ENCODE measurements at places on chromosomes 16 and 17.

- DNase-seq: no peak
Observed at GRCh38 chr16:28826141-28826540, 3.3 kb downstream of the ATXN2L start.

- DNase-seq: no peak
Observed at GRCh38 chr16:3252967-3253366, 3.5 kb downstream of the MEFV start.

DNA sequence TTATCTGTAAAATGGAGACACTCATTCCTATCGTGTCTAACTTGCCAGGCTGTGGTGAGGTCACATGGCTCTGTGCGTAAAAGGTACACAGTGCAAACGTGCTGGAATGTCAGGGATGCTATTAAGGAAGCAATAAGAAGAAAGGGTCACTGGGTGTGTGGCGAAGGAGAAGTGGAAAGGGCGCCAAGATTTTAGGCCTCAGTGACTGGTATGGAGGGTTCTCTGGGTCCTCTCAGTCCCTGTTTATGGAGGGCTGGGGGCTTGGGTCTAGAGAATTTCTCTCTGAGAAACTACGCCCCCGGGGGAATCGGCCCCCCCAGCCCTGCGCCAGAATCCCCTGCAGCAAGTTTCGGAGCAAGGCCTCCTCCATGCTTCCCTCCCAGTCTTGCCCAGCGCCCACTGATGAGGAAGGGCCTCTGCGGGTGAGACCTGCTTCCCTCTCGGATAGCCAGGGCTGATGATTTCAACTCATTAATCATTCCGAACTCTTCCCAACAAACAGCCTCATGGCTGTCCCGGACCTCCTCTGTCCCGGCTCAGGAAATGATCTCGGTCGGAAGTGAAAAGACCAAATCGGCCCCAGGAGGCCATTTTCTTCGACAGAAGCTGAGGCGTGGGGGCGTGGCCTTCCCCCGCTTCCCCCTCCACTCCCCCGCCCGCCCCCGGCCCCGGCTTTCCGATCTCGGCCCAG lies 1.2 kb upstream of the HEXIM1 start:
- peak; percentile 91 for DNase-seq

GRCh38 chr17:59652119-59652518 lies 32.4 kb downstream of the CLTC start:
- no peak for DNase-seq

DNA sequence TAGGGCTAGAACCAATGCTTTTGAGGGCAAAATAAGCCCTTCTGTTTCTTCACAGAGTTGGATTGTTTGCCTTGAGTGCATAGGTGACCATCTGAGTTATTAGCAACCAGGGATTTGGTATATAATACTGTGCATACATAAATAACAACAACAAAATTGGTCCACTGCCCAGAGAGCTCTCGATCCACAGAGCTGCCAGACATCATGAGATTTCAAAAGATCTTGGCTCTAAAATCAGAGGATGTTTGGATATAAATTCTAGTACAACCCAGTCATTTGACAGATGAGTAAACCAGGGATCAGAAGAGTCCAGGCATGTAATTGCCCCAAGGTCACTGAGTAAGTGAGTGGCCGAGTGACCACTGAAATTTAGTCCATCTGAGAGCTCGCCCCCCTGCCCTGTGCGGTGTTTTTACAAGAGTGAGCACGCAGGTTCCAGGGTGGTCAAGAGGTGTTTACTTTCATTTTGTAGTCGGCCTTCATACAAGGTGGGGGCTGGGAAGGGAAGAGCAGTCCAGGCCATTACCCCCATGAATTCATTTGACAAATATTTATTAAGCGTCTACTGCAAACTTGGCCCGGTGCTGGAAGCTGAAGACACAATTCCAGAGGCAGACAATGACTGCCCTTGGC lies 1.8 kb upstream of the MT2A start:
- DNase-seq: no peak

DNA sequence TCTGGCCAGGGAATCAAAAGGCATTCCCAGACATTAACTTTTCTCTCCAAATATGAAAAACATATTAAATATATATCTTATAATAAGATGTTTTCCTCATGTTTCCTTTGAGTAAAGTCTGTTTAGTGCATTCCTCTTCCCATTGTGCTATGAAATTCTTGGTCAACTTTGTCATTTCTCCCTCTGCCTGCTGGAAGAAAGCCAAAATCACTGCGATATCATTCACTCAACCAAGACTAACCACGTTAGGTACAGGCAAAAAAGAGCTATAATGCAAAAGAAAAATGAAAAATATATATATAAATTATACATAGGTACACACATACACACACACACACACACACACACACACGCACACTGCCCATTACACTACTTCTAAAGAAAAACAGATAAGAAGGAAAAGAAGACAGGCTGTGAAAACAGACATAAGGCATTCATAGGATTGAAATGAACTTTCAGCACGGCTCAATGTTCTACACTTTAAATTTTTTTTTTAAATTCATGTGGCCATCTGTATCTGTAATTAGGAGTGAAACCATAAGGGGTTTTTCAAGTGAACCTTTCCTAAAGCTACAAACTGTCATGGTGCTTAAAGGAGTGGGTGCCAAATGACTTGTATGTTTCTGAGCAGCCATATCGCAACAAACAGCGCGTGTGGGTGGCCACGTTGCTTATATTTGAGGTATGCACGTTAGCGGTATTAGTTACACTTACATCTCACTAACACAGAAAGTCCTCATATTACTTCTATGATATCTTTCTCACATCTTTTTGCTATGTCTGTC lies 71.6 kb upstream of the PSMD7 start:
- DNase-seq: no peak

DNA sequence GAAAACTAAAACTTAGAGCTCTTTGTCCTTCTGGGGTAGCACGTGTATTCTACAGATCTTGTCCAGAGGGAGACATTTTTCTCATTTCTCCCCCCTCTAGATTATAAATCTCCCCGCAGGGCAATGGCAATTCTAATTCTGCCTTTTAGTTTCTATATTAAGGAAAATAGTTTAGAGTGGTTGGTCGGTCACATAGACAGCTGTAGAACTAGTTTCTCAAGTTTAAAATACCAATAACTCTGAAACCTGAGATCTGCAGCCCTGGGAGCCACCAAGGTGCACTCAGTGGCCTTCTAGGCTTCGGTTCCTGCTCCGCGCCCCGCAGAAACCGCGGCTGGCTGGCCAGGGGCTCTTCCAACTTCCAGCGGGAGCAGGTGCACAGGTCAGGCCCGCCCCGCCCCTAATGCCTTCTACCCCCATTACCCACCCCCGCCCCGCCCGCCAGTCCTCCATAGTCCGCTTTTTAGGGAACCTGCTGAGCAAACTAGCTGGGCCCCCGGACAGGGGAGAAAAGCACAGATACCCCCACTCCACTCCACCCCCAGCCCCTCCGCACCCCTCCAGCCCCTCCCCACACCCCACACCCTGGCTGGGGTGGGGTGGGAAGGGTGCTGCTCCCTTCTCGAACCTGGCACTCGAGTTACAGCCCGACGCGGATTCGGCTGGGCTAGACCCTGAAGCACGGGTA lies 431 bp downstream of the SLFN11 start:
- DNase-seq: peak; percentile 19

- DNase-seq: no peak
Observed at GRCh38 chr17:79201119-79201518, 126.5 kb downstream of the ENGASE start.

- DNase-seq: no peak
Observed at GRCh38 chr17:51463353-51463752, 203.0 kb downstream of the UTP18 start.

DNA sequence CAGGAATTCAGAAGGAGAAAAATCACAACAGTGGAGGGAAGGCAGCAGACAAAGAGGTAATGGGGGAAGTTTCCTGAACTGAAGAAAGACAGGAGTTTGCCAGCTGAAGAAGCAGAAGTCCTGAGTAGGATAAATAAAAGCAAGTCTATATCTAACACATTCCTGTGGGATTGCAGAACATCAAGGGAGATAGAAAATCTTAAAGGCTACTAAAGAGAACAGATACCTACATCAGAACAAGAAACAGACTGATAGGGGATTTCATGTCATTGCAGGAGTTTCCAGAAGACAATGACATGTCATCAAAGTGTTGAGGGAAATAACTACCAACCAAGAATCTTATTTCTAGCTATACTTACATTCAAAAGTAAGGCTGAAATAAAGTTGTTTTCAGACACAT lies 21.3 kb upstream of the CRYBA1 start:
- no peak for DNase-seq

- DNase-seq: no peak
Observed at GRCh38 chr17:36463916-36464764, 22.3 kb upstream of the ZNHIT3 start.

DNA sequence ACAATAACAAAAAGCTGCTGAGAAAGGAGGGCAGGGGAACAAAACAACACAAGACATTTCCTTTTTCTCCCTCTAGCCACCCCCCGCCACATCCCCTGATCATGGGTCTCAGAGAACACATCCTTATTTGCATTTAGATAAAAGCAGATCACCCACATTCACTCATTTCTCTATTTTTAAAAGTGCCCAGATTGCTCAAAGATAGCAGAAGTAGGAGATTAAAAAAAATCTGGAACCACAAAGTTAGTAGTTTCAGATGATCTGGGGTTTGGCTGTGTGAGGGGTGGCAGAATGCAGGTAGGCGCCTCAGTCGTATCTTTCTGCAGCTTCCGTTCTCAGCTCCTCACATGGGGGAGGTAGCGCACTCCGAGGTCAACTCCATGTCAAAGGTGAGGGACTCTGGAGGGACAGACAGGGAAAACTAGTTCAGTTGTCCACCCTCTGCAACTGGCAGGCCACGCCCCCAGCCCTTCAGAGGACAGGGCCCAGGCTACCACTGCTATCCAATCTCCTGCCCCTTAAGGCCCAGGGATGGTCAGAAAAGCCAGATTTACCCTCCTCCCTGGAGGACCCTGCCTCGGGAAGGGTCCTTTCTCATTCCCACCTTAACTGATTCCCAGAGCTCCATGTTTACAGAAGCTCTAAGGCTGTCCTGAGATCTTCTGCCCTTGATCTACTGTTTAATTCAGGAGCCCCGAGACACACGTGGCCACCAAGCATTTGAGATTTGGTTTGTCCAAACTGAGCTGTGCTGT lies 27.3 kb downstream of the STAT5A start:
- no peak for DNase-seq

GRCh38 chr17:30005709-30006320 lies 64.4 kb downstream of the EFCAB5 start:
- DNase-seq: no peak

GRCh38 chr17:52294301-52294700 lies 135.8 kb upstream of the CA10 start:
- DNase-seq: no peak

- DNase-seq: no peak
Observed at GRCh38 chr17:61614219-61614618, 23.2 kb upstream of the NACA2 start.

DNA sequence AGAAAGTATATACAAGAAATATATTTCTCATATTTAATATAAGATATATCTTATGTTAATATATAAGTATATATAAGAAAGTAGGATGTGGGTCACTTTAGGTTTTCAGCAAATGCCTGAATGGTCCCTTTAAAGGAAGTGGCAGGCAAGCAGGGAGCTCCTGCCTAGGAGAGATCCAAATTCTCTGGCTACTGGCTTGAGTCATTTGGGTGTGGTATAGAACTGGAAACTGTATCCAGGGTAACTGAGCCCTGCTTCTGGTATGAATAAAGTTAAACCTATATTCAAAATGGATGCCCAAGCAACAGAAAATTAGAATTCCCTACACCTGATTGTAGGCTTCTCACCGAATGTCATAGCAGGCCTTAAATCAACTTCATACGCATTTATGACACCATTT lies 144.4 kb downstream of the ZNF18 start:
- DNase-seq: no peak

GRCh38 chr17:76553178-76553908 lies 13.5 kb downstream of the PRCD start:
- no peak for DNase-seq

- peak; percentile 77 for DNase-seq
Observed at GRCh38 chr16:66524601-66525164, 25.2 kb downstream of the TK2 start.

GRCh38 chr17:48231995-48232959 lies 124.7 kb downstream of the SNX11 start:
- DNase-seq: no peak

- no peak for DNase-seq
Observed at GRCh38 chr17:15464231-15464985, 3.0 kb downstream of the CDRT4 start.

DNA sequence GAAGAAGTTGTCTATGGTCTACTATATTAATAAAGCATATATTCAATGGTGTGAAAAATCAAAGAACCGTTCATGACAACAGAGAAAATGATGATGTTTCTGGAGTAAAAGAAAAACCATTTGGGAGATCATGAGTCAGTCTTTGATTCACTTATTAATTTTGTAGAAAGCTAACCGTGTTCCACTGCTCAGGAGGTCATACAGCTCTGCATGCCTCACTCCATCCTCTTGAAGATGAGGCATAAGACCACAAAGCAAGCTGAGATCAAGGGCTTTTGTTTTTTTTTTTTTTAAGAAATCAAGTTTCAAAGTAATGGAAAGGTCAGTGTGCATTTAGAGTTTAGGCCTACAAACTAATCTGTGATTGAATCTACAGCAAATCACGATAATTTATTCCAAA lies 206.4 kb downstream of the CEP112 start:
- no peak for DNase-seq

GRCh38 chr16:11225677-11226549 lies 30.1 kb downstream of the SOCS1 start:
- no peak for DNase-seq

DNA sequence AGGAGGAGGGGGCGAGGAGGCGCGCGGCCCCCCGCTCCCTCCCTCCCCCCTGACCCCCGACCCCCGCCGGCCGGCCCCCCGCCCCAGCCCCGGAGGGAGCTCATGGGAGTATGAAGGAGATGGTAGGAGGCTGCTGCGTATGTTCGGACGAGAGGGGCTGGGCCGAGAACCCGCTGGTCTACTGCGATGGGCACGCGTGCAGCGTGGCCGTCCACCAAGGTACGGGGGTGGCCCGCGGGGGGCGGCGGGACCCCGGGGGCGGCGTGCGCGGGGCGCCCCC lies 390 bp downstream of the MLLT6 start:
- no peak for DNase-seq

- DNase-seq: no peak
Observed at GRCh38 chr16:73049511-73049910, 1.6 kb upstream of the ZFHX3 start.

DNA sequence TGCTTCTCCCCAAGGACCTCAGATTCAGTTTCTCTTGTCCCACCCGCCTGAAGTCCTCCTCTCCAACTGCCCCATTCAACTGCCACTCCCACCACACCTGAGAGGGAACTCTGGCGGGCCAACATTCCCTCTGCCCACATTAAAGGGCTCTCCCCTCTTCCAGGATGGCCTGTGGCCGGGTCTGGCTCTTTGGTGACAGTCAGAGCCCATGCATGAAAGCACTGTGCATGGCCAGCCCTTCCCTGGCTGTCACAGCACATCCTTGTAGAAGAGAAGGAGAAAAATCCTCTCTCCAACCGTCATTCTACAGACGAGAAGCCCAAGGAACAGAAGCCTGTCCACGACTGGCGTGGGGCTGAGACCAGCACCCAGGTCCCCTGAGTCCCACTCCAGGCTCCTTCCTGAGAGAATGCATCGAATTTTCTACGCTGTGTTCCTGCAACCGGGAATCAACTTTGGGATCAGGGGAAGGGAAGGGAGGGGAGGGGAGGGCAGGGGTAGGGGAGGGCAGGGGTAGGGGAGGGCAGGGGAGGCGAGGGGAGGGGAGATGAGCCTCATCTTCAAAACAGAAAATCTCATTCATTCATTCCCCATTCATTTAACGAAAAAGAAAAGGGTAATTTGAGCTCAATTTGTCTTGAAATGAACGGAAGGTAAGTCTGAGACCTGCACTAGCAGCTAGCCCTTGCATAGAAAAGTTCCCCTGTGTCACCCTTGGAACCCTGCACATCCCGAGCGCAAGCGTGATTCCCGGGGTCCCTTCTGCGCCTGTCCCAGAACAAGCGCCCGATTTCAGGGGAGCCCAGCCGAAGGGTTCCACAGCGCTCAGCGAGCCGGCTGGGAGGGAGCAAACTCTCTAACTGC lies at the start of gene ABCC12:
Gene ABCC12 (minus strand): TSS at position 68 of the 864 bp plus-strand sequence. CDS start 9,569 bp downstream, outside the sequence.
- no peak for DNase-seq
